NCI-H146 (cell line): ENCODE measurements at places on chromosomes 3 and 15.

DNA sequence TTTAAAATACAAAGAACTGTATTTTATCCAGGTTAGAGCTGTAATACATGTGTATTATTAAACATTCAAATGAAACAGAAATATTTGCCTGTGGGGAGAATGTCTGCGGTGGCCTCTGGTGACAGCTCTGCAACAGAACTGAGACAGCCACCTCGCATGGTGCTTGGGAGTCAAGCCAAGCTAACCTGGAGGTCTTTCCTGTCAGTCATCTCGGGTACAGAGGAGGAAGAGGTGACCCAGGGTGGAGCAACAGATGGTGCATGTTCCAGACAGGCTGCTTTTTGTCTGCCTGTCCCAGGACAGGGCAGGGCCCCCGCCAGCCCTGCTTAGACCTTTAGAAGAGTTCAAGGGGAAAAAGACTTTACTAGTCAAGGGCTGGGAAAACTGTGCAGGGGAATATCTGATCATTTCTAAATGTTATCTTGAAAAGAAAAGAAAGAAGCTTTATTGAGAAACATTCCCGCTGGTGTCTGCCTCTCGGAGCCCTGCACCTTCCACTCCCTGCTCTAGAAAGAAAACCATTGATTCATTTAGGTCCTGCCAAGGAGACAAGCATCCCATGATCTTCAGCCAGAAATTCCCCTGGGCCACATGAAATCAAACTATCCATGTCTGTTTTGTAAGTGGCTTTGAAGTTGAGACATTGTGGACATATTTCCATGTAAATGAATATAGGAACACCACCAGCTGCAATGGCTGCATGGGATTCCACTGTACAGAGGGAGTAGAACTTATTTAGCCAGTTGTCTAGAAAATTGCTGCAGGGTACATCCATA lies 5.5 kb upstream of the NR2E3 start:
- peak; percentile 9 for DNase-seq

- DNase-seq = no peak
These were observed 105.7 kb downstream of the TPRA1 start for GRCh38 chr3:127484601-127485388.

DNA sequence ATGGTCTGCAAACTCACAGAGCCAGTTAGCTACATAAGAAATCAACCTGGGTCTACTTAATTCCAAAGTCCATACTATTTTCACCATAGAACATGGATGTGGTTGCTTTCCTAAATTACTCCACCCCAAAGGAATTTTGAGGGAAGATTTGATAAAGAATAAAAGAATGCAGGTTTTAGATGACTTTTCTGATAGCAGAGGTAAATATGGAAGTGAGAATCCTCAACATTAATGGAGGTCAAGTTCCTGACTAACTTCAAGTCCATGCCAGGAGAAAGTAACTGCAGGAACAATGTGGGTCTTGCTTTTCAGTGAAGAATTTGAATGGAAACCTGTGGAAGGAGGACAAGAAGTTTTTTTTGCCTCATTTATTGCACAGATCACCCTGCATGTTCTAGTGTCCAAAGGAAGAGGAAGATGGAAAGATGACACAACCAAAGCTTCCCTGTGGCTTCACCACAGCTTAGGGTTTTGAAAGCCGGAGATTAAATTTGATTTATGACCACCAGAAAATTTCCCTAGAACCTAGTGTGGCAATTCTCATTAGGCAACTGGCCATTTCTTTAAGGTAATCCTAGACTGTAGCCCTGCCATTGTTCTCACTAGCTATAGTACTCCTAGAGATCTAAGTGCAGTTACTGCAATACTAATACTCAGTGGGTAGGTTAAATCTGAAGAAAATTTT lies 429.7 kb downstream of the RAP2B start:
- DNase-seq = no peak

DNA sequence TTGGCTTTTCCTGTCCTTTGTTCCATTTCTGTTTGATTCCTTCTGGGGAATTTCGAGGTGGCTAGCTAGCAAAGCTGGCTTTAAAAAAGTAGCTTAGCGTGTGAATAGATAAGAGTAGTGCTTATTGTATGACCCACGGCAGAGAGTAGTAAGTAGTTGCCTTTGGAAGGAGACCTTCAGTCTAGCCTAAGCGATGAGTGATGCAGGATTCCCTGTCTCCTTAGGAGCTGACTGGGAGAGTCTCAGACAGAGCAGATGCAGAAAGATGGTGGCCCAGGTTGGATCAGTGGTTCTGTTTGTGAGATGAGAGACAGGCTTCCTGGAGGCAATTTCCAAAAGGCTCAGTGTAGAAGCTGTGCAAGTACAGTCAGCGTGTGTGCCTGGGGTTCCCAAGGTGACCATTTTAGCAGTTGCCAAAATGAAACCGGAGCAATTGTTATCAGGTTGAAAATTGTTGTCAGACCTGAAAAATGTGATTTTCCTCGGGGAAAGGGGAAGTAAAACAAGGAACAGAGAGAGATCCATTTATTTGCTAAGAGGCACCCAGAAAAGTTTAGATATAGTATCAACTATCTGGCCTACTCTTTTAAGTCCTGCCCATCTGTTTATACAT lies 681 bp upstream of the IL5RA start:
- DNase-seq = peak; percentile 32

DNA sequence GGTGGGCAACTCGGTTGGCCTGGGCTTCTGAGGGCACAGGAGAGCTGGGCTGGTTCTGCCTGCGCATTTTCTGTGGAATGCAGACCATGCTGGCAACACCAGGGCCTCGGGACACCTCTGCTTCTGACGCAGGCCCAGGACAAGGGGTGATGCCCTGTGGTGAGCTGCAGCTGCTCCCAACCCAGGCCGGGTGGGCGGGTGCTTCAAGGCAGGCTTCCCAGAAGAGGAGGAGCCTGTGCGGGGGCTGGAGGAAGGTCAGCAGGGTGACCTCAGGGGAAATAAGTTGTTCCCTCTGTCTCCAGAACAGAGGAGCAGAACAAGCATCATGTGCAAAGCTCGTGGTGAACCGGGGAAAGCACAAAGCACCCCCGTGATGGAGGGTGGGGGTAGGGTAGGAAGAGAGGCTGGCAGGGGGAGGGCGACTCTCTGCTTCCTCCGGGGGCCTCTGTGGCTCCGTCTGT lies 11.0 kb upstream of the PLXNA1 start:
- DNase-seq = no peak

GRCh38 chr3:128679338-128679737 lies 28.7 kb upstream of the RPN1 start:
- DNase-seq = no peak

DNA sequence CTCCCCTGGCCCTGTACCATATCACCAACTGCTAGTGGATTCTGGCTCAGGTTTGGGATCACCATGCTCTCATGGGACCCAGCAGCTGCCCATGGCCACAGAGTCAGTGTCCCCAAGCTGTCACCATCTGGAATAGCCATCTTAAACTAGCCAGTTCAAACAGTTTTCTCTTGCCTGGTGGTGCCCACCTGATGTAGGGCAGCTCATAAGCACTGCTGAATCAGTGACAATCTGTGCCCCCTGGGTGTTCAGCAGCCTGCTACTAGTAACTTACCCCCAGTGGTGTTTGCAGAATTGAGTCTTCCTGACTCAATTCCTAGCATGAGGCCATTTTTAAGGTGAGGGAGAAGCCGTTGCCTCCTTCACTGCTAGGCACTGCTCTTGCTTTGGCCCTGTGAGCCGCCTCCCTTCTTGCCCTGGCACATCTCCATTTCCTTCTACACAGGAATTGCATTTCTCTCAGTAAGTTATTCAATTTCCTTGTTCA lies 7.9 kb downstream of the RPSA start:
- no peak for DNase-seq
